ENCODE measurements at places on chromosomes 7 and 10. TPM values are rescaled to one million over a fixed set of nuclear protein-coding genes. Genes with fewer than 3 reads are reported as not detected.

- DNase-seq, result peak; percentile 65
Observed at GRCh38 chr10:30359373-30360206, 10.5 kb upstream of the MTPAP start.

DNA sequence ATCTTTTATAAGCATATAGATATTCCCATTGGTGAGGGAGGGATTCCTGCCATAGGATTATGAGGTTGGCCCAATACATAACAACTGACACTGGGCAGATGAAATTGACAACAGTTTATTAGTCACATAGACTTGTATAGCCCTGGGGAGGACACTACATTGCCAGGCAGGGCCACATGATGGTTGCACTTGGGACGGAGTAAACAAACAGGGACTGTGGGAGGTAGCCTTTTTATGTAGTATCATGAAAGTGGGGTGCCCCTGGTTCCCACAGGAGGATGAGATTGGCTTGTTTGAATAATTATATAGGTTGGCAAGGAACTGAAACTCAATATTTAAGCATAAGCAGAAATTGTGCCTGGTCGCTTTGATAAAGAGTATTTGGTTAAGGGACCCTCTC is 23.5 kb downstream of the TRIM24 start:
- DNase-seq, result no peak

DNA sequence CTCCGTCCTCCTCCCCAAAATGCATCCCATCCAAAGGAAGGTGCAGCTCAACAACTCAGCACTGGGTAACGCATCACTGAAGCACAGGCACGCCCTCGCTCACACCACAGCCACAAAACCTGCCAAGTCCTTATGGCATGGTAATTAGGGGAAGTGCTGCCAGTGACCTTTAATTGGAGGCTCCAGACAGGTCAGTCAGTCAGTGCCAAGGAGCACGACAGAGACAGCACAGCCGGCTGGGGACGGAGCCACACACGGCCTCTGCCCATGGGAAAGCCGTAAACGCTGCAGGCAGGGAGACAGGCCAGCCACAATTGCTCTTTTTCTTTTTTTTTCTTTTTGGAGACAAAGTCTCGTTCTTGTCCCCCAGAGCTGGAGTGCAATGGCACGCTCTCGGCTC is 146.5 kb downstream of the MAD1L1 start:
- peak; percentile 62 for DNase-seq

DNA sequence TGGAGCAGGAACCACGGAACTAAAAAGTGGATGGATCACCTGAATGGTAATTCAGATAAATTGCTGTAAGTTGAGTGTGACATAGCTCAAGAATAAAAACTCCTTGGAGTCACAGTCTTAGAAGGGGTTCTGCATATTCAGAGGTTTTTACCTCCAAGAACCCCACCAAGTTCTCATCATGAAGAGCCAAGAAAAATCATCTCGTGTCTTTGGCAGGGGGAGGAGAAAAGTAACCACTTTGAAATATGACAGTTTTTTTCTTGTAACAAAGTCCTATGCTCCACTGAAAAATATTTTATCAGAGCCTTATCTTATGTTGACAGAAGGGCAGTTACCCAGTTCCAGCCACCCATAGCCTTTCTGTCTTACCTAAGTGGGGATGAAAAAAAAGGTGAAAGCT is 38.2 kb upstream of the MBL2 start:
- no peak for DNase-seq

Gene GIMAP6
- total RNA-seq, result 29.9 TPM
